ENCODE measurements at places on chromosomes 7 and 10.

DNA sequence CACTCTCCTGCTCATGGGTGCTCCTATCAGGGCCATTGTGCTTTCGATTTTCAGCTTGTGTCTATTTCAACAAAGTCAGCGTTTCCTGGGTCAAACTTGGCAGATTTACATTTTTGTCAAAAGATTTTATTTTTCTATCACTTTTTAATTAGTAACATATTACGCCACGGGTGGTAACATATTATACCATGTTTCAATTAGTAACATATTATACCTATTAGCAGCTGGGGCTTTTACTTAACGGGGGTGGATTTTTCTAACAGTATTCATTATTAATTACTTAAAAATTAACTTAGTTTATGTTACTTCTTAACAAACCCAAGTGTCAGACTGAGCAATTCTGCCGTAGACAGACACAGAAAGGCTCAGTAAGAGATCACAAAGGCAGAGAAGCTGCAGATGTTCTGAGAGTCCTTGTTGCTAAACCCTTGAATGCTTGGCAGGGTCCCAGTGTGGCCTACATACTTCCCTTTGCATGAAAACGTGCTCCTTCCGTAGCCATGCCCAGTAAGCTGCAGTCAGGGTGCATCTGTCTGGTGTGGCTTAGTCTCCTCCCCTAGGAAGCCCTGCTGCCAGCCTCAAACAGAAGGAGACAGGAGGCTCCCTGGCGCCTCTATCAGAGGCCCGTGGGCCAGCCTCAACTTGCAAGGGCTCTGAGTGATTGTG, 263.1 kb upstream of the CXCL12 start:
- DNase-seq = no peak

DNA sequence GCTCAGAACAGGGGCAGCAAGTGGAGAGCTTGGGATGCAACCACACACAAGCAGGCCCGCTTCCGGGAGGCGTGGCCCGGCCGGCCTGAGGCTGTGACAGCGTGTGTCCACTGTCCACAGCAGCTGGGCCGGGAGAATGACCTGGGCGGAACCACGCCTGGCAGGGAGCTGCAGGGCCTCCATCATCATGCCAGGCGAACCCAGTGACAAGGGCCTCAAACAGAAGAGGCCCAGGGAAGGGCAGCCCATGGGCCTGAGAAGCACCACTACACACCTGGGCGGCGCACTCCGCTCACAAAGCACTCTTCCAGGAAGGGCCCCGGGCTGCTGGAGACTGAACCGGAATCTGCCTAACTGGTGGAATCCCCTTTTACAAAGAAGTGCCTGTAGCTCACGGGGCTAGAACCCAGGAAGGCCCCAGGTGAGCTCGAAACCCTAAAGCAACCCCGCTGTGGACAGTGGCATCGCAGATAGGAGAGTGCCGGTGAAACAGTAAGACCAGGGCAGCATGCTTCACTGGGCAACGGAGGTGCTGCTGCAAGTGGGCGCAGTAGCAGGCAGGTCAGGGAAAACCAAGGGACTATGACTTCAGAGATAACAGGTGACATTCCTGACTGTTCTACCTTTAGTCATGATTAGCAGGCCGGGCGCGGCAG, 66.0 kb downstream of the MAD1L1 start:
- no peak for DNase-seq

GRCh38 chr7:119483364-119483763, 789.6 kb upstream of the KCND2 start:
- no peak for DNase-seq

DNA sequence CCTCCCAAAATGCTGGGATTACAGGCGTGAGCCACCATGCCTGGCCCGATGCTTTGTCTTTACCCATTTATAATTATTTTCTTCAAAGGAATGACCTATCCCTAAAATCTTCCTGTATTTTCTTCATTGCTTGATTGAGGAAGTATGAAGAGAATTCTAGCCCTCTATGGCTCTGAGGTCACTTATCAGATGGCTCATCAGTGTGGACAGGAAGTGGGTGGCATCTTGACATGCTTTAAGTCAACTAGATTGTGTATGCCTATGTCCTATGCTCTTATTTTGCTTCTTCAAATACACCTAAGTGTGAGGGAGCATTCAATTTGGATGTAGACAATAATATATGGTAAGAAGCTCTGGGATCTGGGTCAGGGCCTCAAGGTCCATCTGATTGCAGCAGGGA, 1020.5 kb downstream of the LRMDA start:
- DNase-seq = no peak

- no peak for DNase-seq
Measured at GRCh38 chr10:61981460-61981859, 80.0 kb downstream of the ARID5B start.

GRCh38 chr10:21919906-21920305, 83.6 kb downstream of the DNAJC1 start:
- no peak for DNase-seq

DNA sequence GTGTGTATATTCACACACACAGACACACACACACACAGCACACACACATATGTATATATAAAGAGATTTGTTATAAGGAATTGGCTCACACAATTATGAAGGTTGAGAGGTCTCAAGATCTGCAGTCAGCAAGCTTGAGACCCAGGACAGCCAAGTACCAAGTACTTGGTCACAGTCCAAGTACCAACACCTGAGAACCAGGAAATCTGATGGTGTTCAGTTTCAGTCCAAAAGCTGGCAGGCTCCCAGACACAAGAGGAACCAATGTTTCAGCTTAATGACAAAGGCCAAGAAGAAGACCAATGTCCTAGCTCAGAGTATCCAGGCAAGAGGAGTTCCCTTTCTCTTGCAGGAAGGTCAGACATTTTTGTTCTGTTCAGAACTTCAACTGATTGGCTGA, 780.2 kb downstream of the MAGI2 start:
- no peak for DNase-seq

- DNase-seq = no peak
Measured at GRCh38 chr7:100565133-100565571, 8.5 kb downstream of the SAP25 start.

GRCh38 chr7:3911685-3912084, 610.6 kb downstream of the SDK1 start:
- no peak for DNase-seq

- DNase-seq = no peak
Measured at GRCh38 chr10:132377326-132377725, 19.7 kb upstream of the PWWP2B start.

DNA sequence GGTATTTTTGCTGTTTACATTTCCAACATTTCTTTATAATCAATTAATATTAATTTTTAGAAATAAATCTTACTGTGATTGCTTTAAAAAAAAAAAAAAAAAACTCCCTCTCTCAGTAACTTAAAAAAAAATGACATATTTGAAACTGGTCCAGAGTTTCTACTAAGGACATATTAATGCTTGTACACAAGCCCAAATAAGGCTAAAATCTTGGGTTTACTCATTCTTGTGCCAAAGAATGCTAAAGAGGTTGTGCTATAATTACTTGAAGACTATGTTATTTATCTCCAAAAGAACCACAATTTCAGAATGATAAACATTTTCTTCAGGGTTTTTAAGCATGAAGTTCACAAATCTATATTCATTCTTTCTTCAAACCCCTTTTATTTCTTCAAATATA, 39.4 kb upstream of the PHF14 start:
- DNase-seq = no peak

DNA sequence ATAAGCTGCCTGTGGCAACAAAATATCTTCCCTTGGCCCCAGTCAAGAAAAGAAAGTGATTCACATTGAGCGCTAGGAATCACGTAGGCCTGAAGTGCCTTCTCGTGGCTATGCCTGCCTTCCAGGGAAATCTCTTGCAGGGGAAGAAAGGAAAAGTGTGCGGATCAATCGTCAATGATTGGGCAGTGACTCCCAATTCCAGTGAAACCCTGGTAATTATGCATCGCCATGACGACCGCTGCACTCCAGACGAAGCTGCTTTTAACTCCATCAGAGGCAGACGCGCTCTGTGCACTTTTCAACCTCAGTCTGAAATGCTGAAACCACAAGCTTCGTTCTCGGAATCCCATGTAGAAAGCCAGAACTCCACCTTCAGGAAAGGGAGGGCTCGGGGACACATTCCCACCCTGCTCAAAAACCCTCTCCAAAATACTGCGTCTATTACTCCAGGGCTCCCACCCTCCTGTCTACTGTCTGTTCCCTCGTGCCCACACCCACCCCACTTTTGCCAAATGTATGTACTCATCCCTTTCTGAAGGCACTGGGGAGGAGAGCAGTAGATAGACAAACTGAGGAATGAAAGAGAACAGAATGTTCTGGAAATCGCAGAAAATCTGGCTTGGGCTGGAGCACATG, 24.2 kb upstream of the PRKAG2 start:
- DNase-seq = no peak

- DNase-seq = no peak
Measured at GRCh38 chr10:48714088-48714487, 29.4 kb downstream of the WDFY4 start.

- no peak for DNase-seq
Measured at GRCh38 chr10:77011874-77012811, 625.5 kb downstream of the KCNMA1 start.

- no peak for DNase-seq
Measured at GRCh38 chr10:117699436-117700075, 157.0 kb downstream of the EMX2 start.

DNA sequence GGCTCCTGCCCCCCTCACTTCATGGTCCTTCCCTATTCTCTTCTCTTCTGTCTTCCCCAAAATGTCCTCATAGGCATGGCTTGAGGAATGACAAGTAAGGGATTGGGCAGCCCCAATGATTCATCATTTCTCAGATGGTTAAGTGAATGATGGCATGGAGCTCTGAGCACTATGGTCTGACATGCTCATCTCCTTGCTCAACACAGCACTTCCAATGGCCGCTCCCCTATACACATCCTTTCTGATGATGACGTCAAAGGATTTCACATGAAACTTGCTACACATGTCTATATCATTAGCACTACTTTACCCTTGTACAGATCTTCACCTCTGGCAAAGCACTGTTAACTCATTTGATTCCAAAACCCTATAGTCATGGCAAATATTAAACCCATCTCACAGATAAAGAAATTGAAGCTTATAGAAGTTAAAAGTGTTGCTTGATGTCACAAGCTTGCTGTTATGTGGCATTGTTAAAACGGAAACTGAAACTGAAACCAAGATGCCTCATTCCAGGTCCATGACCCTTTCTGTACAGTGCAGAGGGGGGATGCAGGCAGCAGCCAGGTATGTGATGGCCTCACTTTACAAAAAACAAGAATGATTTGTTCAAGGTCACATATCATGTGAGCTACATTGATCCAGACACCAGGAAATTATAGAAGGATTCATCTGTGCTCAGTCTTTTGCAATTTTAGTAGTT, 90.0 kb upstream of the PLXNA4 start:
- no peak for DNase-seq

DNA sequence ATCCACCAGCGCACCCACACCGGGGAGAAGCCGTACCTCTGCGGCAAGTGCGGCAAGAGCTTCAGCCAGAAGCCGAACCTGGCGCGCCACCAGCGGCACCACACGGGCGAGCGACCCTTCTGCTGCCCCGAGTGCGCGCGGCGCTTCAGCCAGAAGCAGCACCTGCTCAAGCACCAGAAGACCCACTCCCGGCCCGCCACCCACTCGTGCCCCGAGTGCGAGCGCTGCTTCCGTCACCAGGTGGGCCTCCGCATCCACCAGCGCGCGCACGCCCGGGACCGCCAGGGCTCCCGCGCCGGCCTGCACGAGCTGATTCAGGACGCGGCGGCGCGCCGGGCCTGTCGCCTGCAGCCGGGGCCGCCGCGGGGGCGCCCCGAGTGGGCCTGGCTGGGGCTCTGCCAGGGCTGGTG, 17.7 kb downstream of the ZNF775 start:
- DNase-seq = no peak

DNA sequence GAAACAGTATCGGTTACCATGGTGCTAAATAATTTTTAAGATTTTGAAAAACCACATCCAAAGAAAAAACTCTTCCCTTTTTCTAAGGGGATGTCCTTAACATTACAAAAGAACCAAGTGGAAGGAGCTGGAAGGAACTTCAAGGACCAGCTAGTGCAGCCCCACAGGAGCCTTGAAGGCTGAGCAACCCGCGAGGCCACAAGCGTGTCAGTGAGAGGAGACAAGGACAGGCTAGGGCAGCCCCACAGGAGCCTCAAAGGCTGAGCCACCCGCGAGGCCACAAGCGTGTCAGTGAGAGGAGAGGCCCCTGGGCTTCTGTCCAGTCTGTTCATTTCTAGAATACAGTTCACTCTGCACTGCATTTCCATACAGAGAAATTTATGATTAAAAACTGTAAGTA, 80.1 kb upstream of the ATP6V0A4 start:
- DNase-seq = no peak

DNA sequence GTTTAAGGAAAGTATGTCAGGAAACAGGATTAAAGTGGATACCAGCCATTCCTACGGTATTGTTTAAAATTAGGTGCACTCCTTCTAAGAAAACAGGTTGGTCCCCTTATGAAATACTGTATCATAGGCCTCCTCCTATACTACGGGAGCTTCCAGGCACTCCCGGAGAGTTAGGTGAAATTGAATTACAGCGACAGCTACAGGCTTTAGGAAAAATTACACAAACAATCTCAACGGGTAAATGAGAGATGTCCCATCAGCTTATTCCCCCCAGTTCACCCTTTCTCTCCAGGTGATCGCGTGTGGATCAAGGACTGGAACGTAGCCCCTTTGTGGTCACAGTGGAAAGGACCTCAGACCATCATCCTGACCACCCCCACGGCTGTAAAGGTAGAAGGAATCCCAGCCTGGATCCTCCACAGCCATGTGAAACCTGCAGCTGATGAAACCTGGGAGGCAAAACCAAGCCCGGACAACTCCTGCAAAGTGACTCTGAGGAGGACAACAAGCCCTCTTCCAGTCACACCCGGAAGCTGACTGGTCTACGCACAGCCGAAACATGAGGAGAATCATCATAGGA, 25.1 kb upstream of the GHITM start:
- DNase-seq = no peak

GRCh38 chr7:136174477-136175125, 197.4 kb upstream of the MTPN start:
- no peak for DNase-seq

- no peak for DNase-seq
Measured at GRCh38 chr7:81514546-81514945, 255.3 kb downstream of the HGF start.

GRCh38 chr10:70132098-70133029, at the start of gene AIFM2:
Gene AIFM2, minus strand, starts transcription at chr10:70132825. Its CDS starts 8,741 bp downstream, at chr10:70124084.
- peak; percentile 37 for DNase-seq

DNA sequence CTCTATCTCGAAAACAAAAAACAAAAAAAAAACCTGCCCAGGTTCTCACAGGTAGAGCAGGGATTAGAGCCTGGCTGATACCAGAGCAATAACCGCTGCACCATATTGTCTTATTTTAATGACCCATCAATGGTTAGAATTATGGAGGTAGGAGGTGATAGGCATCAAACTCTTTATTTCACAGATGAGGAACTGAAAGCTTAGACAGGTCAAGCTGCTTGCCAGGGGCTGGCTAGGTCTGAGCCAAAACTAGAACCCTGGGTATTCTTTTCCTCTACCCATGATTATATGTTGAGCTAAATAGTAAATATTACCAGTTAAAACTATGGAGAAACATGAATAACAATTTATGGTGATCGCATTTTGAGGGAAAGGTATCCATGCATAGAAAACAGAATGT, 2.0 kb upstream of the PPP1R3C start:
- no peak for DNase-seq

- no peak for DNase-seq
Measured at GRCh38 chr7:158648787-158649186, 55.8 kb downstream of the NCAPG2 start.

GRCh38 chr7:68203251-68203650, 1206.6 kb downstream of the TYW1 start:
- no peak for DNase-seq

Measured in endothelial cell (in vitro differentiated cells).